Activated CD4-positive, alpha-beta T cell treated with anti-CD3 and anti-CD28 coated beads, Interleukin-2, amount 10 ng/mL, durations not matched to agents 24 days and 14 days (primary cell): ENCODE measurements at places on chromosomes 3 and 15. TPM values are rescaled to one million over a fixed set of nuclear protein-coding genes. Genes with fewer than 3 reads are reported as not detected.

AGBL1 gene
- not detected in 2 replicates for total RNA-seq

GRCh38 chr15:76158226-76158625, 98.4 kb downstream of the TMEM266 start:
- H3K27me3 ChIP-seq, result peaks cover 6% of the 10 kb centered on the region
- no peak for DNase-seq
- H3K4me1 ChIP-seq, result no peaks in the 10 kb centered on the region
- H3K4me3 ChIP-seq, result no peak overlapping the region
- no peak overlapping the region for H3K27ac ChIP-seq
- no peaks in the 10 kb centered on the region for H3K36me3 ChIP-seq

DNA sequence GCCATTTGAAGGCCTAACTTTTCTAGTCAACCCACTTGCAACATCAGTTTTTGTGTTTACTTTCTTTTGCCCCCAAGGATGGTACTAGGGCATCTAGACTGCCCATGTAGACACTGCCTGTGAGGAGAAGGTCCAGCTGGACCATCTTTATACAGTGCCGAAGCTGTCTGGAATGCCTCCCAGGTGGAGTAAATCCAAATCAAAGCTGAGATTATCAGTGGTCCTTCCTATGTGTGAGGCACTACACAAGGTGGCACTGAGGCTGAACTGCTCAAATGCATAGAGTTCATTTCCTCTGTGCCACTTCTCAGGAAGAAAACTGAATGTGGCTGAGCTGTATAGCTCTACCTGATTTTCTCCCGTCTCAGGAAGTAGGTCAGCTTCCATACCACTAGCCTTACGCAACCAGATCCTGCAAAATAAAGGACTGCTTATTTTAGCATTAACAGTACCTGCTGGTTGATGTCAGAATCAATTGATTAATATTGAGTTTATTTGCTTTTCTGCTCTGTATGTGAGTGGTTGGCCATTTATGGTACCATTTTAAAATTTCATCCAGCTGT, 106.1 kb downstream of the GHSR start:
- H3K36me3 ChIP-seq, result peaks cover 8% of the 10 kb centered on the region
- DNase-seq, result no peak
- H3K4me1 ChIP-seq, result no peaks in the 10 kb centered on the region
- H3K27me3 ChIP-seq, result no peaks in the 10 kb centered on the region
- H3K4me3 ChIP-seq, result no peak overlapping the region

DNA sequence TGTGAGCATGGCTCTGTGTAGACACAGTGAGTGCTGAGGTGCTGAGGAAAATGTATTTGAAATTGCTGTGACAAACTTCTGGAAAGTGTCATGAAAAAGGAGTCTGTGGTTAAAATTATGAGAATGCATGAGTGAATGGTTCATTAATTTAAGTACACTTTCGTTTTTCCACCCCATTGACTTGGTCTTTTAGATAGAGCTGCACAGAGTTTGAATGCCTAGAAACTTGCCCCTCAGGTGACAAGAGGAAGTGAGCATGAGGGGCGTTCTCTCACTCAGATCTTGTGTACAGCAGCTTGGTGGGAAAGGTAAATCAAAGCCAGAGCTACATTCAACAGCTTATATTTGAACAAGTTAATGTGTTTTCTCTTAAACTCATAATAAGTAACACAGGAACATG, 296.8 kb downstream of the WDR72 start:
- no peaks in the 10 kb centered on the region for H3K36me3 ChIP-seq
- H3K4me1 ChIP-seq, result no peaks in the 10 kb centered on the region
- H3K4me3 ChIP-seq, result no peak overlapping the region
- H3K27me3 ChIP-seq, result no peaks in the 10 kb centered on the region
